ENCODE measurements at places on chromosomes 6 and 20.
A peak's percentile ranks its signal among the peaks of the same experiment; 100 is the strongest.

DNA sequence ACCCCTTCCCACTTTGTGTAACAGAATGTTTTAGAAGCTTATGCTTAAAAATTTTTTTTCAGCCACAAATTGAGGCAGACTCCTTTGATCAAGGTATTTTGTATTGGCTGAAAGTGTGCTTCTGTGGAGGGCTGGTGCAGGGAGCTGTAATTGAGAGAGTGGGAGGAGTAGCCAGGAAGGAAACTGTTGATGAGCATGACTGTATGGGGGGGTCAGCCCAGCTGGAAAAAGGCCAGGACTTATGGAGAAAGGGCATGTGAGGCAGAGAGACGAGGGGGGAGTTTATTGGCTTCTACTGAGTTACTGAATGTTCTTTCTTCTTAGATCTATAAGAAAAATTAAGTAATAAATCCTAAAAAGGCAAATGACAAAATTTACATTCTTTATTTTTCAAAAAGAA is 13.4 kb downstream of the RFPL4B start:
- DNase-seq = no peak

DNA sequence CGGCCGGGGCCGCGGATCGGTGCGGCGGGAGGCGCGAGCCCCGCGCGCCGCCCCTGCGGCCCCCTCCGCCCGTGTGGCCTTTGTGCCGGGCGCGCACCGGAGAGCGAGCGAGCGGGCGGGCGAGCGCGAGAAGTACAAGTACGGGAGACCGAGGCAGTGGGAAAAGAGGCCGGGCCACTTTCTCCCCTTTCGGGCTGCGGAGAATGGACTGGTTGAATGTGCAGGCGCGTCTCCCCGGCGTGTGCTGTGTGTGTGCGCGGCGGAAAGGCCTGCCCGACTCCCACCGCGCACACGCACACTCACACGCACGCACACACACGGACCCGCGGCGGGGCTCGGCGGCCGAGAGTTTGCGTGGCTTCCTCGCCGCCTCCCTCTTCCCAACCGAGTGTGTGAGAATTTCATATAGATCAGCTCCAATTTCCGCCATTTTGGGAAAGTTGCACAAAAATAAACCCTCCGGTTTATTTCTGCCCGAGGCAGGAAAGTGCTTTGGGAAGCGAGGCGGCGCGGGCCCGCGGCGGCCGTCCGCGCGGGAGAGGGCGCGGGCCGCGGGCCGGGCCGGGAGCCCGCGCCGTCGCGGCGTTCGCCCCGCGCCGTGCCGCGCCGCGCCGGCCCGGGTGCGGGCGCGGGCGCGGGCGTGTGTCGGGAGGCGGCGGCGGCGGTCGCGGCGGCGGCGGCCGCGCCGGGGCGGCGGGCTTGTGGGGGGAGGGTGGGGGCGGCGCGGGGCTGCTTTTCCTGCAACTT is 1.1 kb downstream of the L3MBTL3 start:
- peak; percentile 55 for DNase-seq

- DNase-seq = no peak
These were observed 919.6 kb downstream of the KIF16B start for GRCh38 chr20:15653396-15654207.

- no peak for DNase-seq
These were observed 1.4 kb downstream of the HEY2 start for GRCh38 chr6:125750692-125751333.

DNA sequence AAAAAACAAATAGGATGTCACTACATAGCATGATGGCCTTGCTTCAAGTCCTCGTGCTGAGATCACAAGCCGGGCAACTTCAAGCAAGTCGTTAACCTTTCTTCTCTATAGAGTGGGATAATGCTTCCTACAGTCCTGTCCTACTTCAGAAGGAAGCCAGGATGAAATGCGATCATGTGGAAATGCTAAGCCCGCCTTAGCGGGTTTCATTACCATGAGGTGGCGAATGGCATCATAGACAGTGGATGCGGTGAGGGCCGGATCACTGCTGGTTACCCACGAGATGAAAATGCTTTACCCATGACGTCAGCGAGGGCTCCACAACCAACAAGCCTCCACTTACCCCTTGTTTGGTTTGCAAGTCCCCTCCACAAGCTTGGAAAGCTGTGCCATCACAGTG is 206.4 kb downstream of the TBXT start:
- no peak for DNase-seq

- peak; percentile 11 for DNase-seq
These were observed 436.2 kb upstream of the SOX4 start for GRCh38 chr6:21157186-21157929.

GRCh38 chr6:120700001-120700400 is 634.3 kb downstream of the TBC1D32 start:
- DNase-seq = no peak

DNA sequence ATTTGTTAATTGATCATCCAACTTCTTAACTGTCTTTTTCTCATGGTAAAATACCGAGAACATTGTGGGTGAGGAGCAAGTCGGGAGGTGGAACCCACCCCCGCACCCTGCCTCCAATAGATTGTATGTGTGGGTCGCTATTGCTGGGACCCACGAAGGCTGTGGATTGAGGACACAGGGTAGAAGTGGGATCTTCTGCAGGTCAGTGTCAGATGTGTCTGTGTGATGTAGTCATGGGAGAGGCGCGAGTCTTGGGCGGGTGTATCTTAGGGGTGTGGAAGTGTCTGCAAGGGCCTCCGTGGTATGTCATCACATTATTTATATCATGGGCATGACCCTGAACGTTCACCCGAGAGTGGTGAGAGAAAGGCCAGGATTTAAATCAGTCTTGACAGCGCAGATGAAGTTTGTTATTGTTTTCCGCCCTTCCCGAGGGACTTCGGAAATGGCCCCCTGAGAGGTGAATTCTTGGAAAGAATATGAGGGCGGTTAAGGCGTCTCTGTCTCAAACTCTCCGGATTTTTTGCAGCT is 472 bp upstream of the PAQR8 start:
- DNase-seq = peak; percentile 40

- DNase-seq = no peak
These were observed 109.2 kb downstream of the GJA1 start for GRCh38 chr6:121544691-121545090.

DNA sequence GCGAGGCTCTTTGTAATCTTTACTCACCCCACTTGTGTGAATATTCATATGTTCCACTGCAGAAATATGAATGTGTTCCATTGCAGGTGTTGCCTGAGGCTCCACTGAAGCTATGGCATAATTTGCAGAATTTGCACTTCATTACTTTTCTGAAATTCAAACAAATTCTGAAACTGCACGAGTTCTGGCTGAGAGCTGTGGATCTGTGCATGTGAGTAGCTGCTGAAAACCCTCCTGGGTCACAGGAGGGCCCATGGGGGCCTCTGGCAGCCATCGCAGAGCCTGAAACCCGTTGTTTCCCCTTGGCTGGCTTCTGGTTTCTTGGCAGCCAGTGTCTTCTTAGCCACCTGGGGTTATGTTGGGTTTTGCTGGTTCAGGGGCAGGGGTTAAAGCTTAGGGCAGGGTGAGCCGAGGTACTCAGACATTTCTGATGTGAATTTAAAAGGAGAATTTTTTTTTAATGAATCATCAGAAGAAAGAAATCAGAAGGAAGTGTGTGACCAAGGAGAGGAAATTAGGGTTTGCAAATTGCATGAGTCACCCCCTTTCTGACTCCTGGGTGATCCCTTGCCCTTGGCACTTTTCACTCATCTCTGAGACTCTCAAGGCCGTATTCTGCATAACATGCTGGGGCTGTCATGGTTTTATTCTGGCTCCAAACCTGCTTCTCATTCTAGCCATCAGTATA is 40.6 kb downstream of the TOX2 start:
- DNase-seq = peak; percentile 72
